ENCODE measurements at places on chromosomes 4 and X. TPM values are rescaled to one million over a fixed set of nuclear protein-coding genes. Genes with fewer than 3 reads are reported as not detected.

The SPON2 gene
- 14.0 TPM for total RNA-seq

The ODAPH gene
- not detected for total RNA-seq

The OTC gene
- 0.58 TPM for total RNA-seq

The SPANXA1 gene
- total RNA-seq: not detected

The RGN gene
- 9.3 TPM for total RNA-seq

The METAP1 gene
- 50.0 TPM for total RNA-seq

The DSPP gene
- total RNA-seq: not detected

The CCDC120 gene
- 2.7 TPM for total RNA-seq

The H2BW2 gene
- total RNA-seq: not detected

- DNase-seq: no peak
Measured at GRCh38 chr4:84792366-84793301, 173.9 kb downstream of the WDFY3 start.

- DNase-seq: no peak
Measured at GRCh38 chr4:76216524-76216923, 2.9 kb upstream of the SCARB2 start.

DNA sequence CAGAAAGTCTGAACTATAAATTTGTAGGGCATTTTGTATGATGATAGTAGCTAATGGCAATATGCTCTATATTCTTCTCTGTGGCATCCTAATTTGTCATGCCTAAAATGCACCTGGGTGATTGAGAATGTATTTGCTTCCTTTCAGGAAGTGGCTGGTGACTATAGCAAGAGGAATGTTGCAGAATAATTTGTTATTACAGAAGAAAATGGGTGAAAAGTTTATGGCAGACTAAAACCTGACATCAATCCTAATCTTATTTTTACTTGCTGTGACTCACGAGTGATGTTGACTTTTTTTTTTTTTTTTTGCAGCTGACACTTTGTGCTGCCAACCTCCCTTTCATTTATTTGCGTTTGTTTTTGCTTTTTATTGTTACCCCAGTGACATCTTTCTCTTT is 141.1 kb downstream of the MSL3 start:
- DNase-seq: no peak

GRCh38 chrX:54978448-54978847 is 15.5 kb downstream of the PFKFB1 start:
- no peak for DNase-seq

DNA sequence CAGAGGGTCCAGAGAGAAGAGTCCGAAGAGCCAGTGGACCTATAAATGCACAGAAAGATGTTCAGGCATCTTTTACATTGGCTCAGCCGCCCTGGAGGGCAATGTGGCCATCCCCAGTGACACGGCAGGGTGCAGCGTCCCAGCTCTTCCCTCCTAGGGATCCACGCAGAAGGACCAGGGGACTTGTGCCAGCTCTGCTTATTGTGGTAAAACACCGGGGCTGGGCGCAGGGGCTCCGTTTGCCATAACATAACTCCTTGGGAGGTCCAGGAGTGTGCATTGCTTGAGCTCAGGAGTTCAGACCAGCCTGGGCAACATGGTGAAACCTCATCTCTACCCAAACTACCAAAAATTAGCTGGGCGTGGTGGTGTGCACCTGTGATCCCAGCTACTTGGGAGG is 70.2 kb downstream of the CPZ start:
- DNase-seq: no peak

DNA sequence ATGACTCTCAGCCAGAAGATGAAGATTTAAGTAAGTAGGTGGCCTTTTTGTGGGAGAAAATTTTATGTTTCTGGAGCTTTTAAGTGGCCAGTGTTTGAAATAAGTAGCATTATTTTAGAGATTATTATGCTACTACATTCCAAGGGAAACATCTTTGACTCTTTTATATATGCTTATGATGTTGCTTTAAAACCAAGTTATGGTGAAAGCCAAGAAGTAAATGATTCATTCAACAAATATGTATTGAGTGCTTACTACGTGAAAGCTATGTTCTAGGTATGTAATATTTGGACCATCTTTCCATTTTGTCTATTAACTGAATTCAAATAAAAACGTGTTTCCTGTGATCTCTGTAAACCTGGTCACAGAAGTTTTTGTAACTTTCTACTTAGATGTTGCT is 58.3 kb downstream of the ZFX start:
- no peak for DNase-seq

GRCh38 chr4:53711926-53712325 is 120.6 kb upstream of the LNX1 start:
- DNase-seq: no peak

DNA sequence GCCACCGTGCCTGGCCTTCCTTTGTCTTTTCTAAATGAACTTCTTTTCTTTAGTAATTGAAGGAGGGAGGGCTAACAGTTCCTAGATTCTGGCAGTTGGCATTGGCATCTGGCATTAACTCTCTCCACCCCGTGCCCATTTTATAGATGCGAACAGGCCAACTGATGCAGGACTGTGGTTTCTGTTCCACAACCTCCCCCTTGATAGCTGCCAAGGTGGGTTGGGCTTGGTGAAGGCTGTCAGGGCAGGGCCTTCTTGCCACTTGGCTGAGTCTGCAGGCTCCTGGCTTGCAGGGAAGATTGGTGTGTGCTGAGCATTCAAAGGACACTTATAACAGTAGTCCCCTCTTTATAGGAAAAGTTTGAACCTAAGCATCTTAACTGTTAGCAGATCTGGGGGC is 4.3 kb downstream of the SOWAHD start:
- DNase-seq: no peak

DNA sequence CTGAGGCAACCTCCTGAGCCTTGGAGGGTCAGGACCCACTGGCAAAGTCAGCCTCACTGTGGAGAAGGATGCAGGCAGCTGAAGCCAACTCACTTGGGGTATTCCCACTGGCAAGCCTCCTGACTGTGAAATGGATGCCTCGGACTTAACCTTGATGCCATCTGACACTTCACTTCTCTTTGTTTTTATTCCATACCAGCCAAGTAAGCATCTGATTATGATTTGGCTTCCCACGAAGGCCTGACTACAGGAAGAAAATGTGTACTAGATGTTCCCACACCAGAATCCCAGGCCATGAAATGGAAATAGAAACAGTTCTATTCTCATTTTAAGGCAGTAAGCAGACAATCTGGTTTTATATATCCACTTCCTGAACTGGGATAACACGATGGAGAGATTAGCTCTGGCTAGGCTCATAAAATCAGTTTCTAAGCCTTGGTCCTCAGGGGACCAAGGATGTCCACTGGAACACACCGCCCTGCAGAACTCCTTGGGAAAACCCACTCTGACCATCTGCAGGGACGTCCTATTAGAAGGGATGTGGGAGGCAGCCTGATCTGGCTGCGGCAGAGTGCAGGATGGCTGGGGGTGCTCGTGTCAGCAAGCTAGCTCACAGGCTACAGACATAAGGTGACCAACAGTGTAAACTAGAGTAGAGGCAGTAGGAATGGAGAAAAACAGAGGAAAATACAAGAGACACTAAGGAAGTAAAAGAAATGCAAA is 89.3 kb downstream of the TSPAN5 start:
- no peak for DNase-seq

- DNase-seq: no peak
Measured at GRCh38 chr4:76998251-76998901, 48.8 kb downstream of the SEPTIN11 start.

- no peak for DNase-seq
Measured at GRCh38 chr4:182640932-182641331, 276.3 kb downstream of the DCTD start.

GRCh38 chr4:40458683-40459082 is 123.5 kb downstream of the CHRNA9 start:
- no peak for DNase-seq

GRCh38 chr4:171812665-171813525 is at the start of gene GALNTL6:
Gene GALNTL6, plus strand, starts transcription at chr4:171813404.
- DNase-seq: no peak

- DNase-seq: no peak
Measured at GRCh38 chrX:15206306-15206705, 63.6 kb downstream of the ASB9 start.

DNA sequence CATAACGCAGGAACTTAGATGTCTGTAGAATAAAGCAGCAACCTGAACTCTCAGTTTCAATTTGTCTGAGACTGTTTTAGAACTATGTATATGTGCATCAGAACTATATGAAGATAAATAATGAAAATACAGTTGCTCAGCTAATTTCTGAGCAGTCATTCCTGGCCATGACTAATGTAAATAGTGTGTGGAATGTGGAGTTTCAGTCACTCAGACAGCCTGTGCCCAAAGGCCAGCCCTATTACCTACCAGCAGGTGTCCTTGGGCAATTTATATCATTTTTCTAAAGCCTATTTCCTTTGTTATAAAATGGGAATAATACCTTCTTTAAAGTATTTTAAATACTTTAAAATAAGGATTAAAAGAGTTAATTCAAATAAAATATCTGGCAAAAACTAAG is 56.0 kb upstream of the RELL1 start:
- DNase-seq: no peak

GRCh38 chr4:45778514-45778913 is 345.3 kb downstream of the GABRG1 start:
- DNase-seq: no peak

DNA sequence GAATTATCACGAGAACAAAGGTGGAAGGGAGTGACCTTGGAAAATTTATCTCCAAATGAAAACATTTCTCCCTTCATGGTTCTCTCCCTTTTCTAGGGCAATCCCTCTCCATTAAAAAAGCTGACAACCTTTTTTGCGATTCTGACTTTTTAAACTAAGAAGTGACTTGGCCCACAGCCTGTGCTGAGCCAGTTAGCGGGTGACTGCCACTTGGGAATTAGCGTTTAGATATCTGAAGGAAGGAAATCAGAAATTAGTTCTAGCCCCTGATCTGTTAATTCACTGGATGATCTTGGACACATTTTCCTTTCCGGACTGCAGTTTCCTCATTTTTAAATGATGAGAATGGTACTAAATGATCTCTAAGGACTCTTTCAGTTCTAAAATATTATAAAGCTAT is 245.0 kb downstream of the FBXO8 start:
- no peak for DNase-seq

Data from left cardiac atrium (tissue), 4 donors.